ENCODE measurements at places on chromosomes 4 and X. TPM values are rescaled to one million over a fixed set of nuclear protein-coding genes. Genes with fewer than 3 reads are reported as not detected.

DNA sequence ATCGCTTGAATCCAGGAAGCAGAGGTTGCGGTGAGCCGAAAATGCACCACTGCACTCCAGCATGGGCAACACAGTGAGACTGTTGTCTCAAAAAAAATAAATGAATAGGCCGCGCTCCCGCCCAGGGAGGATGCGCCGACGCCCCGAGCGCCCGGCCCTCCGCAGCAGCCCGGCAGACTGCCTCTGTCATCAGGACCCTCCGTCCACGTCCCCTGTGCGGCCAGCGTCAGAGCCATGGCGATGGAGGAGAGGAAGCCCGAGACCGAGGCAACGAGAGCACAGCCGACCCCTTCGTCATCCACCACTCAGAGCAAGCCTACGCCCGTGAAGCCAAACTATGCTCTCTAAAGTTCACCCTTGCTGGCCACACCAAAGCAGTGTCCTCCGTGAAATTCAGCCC is 21.4 kb downstream of the LIAS start:
- DNase-seq, result no peak
- no peaks in the 10 kb centered on the region for H3K36me3 ChIP-seq
- no peaks in the 10 kb centered on the region for H3K27me3 ChIP-seq
- no peak overlapping the region for H3K27ac ChIP-seq
- H3K4me1 ChIP-seq, result no peaks in the 10 kb centered on the region

The PCDH18 gene
- 7.9 TPM for total RNA-seq

DNA sequence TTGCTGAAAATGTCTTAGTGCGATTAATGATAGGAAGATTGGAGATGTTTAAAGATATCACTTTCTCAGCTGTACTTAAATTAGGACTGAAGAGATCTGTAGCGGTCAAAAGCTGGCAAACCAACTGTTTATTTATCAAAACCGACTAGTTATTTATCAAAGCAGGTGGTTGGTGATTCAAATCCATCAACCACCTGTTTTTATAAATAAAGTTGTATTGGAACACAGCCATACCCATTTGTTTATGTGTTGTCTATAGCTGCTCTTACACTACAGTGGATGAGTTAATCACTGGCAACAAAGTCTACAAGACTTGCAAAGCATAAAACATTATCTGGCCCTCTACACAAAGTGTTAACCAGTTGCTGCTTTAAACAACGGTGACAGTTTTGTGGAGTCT is 76.8 kb downstream of the IL15 start:
- H3K4me1 ChIP-seq, result no peaks in the 10 kb centered on the region
- H3K36me3 ChIP-seq, result no peaks in the 10 kb centered on the region
- no peak overlapping the region for H3K27ac ChIP-seq
- H3K4me3 ChIP-seq, result no peak overlapping the region
- DNase-seq, result no peak
- no peaks in the 10 kb centered on the region for H3K27me3 ChIP-seq

- H3K27me3 ChIP-seq, result no peaks in the 10 kb centered on the region
- no peaks in the 10 kb centered on the region for H3K36me3 ChIP-seq
- DNase-seq, result no peak
- no peak overlapping the region for H3K4me3 ChIP-seq
Observed at GRCh38 chr4:90084277-90084966, 42.8 kb upstream of the CCSER1 start.

GRCh38 chr4:178693816-178694215 is 1251.6 kb upstream of the AGA start:
- no peaks in the 10 kb centered on the region for H3K4me1 ChIP-seq
- H3K27ac ChIP-seq, result no peak overlapping the region
- H3K36me3 ChIP-seq, result no peaks in the 10 kb centered on the region
- DNase-seq, result no peak
- H3K27me3 ChIP-seq, result no peaks in the 10 kb centered on the region

DNA sequence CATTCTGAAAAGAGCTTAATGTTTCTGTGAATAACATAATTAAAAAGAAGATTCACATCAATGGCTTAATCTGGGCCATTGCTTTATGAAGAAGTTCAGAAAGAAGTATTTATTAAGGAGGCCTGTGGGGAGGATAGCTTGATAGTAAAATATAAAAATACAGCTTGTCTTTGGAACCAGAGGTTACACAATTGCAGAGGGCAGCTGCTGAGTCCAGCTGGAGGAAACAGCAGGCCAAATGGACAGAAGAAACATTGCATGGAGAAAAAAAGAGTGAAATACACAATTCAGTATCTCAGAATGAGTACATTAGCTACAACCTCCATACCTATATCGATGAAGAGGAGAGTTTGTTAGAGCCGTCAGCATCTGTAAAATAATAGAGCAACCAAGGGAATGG is 148.0 kb upstream of the NPY2R start:
- H3K27me3 ChIP-seq, result no peaks in the 10 kb centered on the region
- H3K4me3 ChIP-seq, result no peak overlapping the region
- no peak overlapping the region for H3K27ac ChIP-seq
- DNase-seq, result no peak
- no peaks in the 10 kb centered on the region for H3K36me3 ChIP-seq

The XPNPEP2 gene
- 5.6 TPM for total RNA-seq

- peaks cover 3% of the 10 kb centered on the region for H3K4me1 ChIP-seq
- peaks cover 6% of the 10 kb centered on the region for H3K36me3 ChIP-seq
- H3K27me3 ChIP-seq, result no peaks in the 10 kb centered on the region
- H3K4me3 ChIP-seq, result no peak overlapping the region
- H3K27ac ChIP-seq, result no peak overlapping the region
Observed at GRCh38 chr4:56460085-56460484, 7.3 kb upstream of the SRP72 start.

GRCh38 chr4:83922402-83922801 is 386.5 kb downstream of the GPAT3 start:
- no peak overlapping the region for H3K4me3 ChIP-seq
- DNase-seq, result no peak
- no peaks in the 10 kb centered on the region for H3K4me1 ChIP-seq
- H3K27me3 ChIP-seq, result no peaks in the 10 kb centered on the region
- H3K36me3 ChIP-seq, result no peaks in the 10 kb centered on the region

The DNAAF6 gene
- not detected for total RNA-seq

DNA sequence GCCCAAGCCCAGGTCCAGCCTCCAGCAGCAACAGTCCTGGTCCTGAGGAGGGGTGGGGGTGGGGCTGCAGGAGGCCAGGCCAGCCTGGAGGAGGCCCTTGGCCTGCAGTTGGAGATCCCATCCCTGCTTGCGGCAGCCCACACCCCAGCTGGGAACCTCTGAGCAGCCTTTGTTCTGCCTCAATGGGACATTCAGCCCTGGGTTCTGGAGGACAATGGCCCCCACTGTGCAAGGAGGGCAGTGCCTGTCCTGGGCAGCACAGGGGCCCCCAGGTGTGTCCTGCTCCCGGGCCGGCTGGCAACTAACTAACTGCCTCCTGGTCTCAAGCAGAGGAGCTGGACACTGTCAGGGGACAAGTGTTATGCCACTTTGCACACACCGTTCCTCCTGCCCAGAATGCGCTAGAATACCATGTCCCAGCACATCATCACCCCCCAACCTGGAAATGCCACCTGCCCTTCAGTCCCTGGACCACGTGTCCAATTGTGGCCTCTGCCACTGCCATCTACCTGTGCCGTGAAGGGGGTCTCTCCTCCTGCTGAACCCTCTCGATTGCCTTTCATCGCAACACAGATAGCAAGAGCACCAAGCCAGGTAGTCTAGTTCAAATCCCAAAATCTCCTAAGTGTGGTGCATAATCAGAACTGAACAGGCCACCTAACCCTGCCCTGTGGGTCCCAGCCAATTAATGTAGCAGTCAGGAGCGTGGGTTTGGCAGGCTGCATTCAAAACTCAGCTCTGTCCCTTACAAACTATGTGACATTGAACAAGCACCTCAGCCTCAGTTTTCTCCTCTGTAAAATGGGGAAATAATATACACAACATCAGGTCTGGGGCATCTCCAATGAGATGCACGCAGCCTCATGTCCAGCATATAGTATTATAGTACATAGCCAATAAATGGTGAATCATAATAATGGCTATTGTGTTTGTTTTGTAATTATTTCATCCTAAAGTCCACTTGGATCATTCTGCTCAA is 8.8 kb downstream of the PPP2R2C start:
- no peak for DNase-seq
- H3K4me1 ChIP-seq, result no peaks in the 10 kb centered on the region
- no peak overlapping the region for H3K4me3 ChIP-seq

The HGFAC gene
- total RNA-seq, result 0.78 TPM

DNA sequence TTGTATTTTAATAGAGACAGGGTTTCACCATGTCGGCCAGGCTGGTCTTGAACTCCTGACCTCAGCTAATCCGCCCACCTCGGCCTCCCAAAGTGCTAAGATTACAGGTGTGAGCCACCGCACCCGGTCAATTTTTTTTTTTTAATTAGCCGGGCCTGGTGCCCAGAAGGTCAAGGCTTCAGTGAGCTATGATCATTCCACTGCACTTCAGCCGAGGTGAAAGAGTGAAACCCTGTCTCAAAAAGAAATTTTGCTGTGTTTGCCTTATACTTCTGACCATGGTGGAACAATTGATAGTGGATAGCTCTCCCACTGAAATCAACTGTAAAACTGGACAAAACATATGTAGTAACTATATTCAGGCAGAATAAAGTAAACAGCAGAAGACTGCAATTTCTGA is 24.0 kb upstream of the SMIM14 start:
- no peaks in the 10 kb centered on the region for H3K4me1 ChIP-seq
- H3K27ac ChIP-seq, result no peak overlapping the region
- DNase-seq, result no peak
- no peaks in the 10 kb centered on the region for H3K36me3 ChIP-seq

The HS3ST1 gene
- 0.99 TPM for total RNA-seq

The FAAH2 gene
- total RNA-seq, result 12.7 TPM

DNA sequence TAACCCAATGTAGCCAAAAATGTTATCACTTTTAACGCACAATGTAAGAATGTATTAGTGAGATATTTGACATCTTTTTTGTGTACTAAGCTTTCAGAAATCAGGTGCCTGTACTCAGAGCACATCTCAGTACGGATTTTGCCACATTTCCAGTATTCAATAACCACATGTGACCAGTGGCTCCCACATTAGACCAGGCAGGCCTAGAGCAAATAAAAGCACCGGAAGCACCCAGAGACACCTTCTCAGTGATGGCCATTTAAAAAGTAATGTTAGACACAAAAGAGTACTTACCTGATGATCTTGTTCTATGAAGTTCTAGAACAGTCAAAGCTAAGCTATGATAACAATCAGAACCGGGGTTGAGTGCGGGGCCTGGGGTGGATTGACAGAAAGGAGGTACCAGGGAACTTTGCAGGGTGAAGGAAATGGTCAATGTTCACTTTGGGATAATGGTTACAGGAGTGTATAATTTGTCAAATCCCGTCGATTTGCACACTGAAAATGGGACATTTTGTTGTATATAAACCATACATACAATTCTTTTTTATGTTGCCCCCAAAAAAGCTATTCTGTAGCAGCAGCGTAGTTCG is 1.2 kb downstream of the CTPS2 start:
- peaks cover 12% of the 10 kb centered on the region for H3K4me1 ChIP-seq
- no peaks in the 10 kb centered on the region for H3K36me3 ChIP-seq
- H3K4me3 ChIP-seq, result peak overlapping the region; percentile 27
- DNase-seq, result peak; percentile 7

All from body of pancreas (tissue), 4 donors.